CD4-positive, alpha-beta T cell treated with Interleukin-4 for 1 hour (primary cell): ENCODE measurements at places on chromosomes 16 and 17.

DNA sequence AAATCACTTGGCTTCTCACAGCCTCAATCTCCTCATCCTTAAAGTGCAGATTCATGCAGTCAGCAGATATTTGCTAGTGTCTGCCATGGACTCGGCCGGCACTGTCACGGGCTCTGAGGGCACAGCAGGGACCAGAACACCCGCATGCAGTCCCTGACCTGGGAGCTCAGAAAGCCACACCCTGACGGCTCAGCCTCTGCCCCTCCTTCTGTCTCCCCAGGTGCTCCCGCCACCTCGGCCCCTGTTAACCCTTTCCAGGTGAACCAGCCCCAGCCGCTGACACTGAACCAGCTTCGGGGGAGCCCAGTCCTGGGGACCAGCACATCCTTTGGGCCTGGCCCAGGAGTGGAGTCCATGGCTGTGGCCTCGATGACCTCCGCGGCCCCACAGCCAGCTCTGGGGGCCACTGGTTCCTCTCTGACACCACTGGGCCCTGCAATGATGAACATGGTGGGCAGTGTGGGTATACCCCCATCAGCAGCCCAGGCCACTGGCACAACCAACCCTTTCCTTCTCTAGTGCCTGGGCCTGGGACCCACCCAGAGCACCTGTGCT lies 28.7 kb downstream of the B9D1 start:
- no peak for DNase-seq

GRCh38 chr17:17345294-17345597 lies 42.1 kb downstream of the NT5M start:
- DNase-seq: no peak

DNA sequence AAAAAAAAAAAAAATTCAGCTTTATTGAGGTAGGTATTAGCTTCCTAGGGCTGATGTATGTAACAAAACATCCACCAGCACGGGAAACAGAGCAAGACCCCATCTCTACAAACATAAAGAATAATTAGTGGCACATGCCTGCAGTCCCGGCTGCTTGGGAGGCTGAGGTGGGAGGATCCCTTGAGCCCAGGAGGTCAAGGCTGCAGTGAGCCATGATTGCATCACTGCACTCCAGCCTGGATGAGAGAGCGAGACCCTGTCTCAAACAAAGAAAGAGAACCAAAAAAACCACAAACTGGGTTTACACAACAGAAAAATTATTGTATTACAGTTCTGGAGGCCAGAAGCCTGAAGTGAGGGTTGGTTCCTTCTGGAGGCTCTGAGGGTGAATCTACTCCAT lies 4.0 kb upstream of the MMP25 start:
- no peak for DNase-seq

GRCh38 chr16:76276745-76277438 lies at the start of gene CNTNAP4:
Gene CNTNAP4 (plus strand): TSS chr16:76277401. CDS start chr16:76277663, 262 bp downstream.
- DNase-seq: no peak

DNA sequence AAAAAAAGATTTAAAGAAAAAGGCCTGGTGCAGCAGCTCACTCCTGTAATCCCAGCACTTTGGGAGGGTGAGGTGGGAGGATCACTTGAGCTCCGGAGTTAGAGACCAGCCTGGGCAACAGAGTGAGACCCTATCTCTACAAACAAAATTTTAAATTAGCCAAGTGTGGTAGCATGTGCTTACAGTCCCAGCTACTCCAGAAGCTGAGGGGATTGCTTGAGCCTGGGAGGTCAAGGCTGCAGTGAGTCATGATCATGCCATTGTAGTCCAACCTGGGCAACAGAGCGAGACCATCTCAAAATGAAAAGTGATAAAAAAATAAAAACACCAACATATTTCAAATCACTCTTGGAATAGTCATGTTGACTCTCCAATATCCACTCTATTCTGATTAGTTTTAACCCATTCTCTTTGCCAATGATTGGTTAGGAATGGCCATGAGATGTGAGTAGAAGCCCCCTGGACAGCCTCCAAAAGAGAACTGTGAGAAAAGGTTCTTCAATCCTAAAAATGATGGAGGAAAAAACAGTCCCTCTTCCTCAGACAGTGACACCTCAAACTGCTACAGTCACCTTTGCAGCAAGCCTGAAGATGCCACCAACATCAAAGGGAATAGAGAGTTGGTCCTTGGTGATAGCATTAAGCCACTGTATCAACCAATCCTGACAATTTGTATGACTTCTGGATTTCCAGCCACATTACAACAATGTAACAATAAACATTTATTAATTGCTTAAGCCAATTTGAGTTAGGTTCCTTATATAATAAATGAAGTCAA lies 2.9 kb upstream of the KANSL1 start:
- no peak for DNase-seq

DNA sequence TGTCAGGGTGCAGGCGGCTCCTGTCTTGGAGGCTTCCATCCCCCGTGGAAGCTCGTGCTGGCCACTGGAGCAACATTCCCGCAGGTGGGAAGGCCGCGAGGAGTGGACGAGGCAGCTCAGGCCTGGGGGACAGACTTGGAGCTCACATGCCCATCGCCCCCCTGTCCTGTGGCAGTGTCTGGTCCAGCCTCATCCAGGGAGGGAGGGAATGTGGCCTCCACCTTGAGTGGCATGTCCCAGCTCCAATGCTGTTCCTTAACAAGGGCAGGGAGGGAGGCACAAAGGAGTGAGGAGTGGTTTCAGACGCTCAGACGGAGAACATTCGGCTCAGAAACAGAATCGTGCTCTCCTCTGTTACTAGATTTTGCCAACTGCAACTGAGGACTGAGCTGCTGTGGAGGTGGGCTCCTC lies 159.4 kb upstream of the CHMP6 start:
- DNase-seq: no peak

DNA sequence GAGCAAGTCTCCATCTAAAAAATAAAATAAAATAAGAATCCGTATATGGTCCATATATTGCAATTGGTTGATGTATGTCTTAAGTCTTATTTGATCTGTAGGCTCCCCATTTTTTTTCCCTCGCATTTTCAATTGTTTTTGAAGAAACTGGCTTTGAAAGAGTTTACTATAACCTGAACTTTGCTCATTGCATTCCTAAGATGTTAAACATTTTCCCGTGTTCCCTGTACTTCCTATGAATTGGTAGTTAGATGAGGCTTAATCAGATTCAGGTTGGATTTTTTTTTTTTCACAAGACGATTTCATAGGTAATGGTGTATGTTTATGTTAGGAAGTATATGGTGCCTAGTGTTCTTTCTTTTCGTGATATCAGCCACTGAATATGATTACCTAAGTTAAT lies 3.3 kb downstream of the LRRC36 start:
- no peak for DNase-seq

DNA sequence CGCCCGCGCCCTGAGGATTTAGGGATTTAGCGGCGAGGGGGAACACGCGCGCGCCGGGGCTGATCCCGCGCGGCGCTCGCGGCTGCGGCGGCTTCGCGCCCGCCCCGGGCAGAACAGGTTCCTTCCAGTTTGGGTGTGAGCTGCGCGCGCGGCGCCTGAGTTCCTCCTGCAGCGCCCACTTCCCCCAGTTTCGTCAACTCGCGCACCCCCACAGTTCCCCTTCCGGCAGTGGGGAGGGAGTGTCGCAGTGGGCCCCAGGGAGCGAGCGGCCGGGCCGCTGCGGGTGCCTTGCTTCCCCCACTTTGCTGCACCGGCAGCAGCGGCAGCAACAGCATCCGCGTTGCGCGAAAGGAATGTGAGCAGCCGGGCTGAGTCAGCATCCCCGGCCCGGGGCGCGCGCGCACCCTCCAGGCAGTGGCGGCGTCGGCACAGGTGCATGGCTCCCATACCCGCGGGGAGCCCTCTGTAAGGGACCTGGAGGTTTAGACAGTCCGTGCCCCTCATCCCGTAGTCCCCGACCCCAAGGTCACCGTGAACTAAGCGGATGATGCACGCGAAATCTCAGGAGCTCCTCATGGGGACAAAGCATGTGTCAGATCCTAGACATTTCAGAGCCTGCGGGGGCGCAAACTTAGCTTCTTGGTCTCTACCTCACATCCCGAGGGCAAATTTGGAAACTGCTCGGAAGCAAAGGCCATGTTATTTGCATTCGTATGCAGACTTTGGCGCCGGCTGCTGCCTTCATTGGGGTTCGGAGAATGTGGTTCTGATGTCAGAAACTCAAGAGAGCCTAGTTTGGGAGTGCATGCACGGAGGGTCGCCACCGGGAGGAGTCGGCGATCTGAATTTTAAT lies 767 bp downstream of the ARSG start:
- peak; percentile 95 for DNase-seq

GRCh38 chr17:35912942-35913341 lies 17.6 kb downstream of the RDM1 start:
- no peak for DNase-seq

DNA sequence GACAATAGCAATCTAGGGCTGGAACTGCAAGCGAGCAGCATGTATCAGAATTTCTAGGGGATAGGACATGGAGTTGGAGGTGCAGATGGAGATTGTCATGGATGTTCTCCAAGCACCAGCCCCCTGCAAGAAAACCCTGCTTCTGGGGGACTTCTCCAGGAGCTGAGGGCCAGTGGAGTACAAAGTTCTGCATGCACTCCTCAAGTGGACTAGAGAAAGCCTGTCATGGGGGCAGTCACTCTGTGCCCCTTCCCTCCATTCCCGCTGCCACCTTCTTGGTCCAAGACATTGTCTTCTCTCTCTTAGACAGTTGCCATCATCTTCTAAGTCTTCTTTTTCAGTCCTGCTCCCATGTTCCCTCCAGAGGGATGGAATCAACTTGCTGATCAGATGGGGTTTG lies 87.9 kb downstream of the AIPL1 start:
- DNase-seq: no peak

DNA sequence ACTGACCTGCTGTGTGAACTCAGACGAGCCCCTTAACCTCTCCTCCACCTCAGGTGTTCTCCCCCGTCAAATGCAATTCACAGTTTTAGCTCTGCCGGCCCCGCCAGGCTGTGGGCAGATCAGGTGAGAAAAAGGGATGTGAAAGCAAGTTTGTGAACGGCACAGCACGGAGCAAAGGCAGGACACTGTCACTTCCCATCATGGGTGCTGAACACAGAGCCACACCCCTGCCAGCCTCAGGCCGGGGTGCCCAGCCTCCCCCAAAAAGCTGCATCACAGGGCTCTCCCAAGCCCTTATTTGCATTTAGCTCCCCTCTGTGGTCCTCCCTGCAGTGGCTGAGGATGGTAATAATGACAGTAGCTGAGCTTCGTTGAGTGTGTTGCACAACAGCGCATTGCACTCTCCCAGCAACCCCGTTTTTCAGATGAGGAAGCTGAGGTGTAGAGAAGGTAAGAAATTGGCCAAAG lies 88.8 kb upstream of the TNRC6C start:
- peak; percentile 87 for DNase-seq

DNA sequence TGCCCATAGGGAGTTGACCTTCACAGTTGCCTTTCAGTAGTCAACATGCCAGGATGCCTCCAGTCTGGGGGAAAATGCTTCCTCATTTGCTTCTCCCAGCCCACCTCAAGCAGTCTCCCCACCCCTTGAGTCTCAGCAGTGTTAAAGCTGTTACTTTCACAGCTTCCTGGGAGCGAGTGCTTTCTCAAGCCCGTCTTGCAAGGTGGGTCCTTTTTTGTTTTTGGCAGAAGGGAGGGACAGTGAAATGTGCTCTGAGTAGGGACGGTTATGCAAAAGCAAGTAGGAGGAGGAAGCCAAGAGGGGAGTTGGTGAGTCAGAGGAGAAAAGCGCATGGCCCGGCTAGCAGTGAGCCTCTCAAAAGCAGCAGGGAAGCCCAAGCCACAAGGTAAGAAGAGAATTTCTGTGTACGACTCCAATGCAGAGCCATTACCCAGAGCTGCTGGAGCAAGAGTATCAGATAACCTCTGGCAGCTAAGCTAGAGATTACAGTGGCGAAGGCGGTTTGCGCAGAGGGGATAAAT lies at the start of gene CHST4:
CHST4 (plus strand) TSS at position 316 of the 521 bp plus-strand sequence. CDS start 10,252 bp downstream, outside the sequence.
- no peak for DNase-seq

GRCh38 chr16:12677502-12677901 lies 126.2 kb downstream of the CPPED1 start:
- no peak for DNase-seq

DNA sequence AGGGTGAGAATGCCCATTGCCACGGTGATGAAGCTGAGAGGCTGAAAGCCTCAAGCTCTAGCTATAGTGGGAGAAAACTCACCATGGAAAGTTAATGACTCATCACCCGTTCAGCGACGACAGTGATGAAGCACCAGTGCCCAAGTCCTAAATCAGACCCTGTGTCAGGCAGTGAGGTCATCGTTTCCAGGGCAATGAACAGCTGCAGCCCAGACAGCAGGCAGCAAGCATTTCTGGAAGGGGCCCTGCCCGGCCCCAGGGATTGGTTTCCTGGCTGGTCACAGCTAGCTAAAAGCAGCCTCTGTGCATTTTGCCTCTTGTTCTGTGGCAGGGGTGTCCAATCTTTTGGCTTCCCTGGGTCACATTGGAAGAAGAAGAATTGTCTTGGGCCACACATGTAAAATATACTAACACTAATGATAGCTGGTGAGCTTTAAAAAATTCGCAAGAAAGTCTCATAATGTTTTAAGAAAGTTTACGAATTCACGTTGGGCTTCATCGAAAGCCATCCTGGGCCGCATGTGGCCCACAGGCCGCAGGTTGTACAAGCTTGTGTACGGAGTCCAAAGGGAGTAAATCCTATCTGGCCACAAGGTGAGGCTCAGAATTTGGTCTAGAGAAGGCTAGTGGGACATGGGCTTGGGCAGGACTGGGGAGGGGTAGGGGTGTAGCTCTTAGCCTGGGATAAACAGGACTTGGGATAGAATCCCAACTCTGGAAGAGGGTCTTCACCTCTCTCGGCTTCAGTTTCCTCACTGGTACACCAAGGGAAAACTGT lies 40.6 kb downstream of the MIS12 start:
- DNase-seq: no peak

GRCh38 chr16:48441863-48442279 lies 56.7 kb upstream of the SIAH1 start:
- DNase-seq: no peak

- DNase-seq: no peak
Measured at GRCh38 chr16:13958474-13958873, 38.5 kb downstream of the ERCC4 start.

GRCh38 chr16:59880611-59881010 lies 1146.5 kb upstream of the GOT2 start:
- DNase-seq: no peak

DNA sequence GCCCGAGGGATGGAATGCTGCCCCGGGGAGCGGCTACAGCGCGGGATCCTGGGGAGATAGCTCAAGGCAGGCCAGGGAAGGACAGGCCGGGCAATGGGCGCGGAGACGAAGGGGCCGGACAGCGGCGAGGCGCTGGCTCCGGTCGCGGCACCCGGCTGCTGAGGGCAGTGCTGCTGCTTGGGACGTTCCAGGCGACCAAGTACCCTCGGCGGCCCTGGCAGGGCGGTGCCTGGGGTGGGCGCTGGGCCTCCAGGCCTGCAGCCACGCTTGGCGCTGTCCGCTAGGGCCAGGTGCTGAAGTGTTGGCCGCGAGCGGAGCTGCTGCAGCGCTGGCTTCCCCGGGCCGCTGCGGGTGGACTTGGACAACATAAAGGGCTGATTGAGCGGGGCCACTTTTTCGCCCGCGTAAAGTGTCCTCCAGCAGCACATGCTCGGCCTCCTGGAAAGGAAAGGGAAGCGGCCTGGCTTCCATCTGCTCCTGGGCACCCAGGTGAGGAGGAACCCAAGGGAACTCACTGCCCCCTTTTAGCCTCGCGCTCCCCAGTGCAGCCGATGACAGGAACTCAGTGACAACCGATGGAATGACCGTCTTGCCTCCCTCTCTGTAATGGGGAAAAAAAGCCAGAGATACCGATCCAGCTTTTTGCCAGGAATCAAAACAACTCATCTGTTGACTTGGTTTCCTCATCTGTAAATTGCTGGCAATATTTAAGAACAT lies 23.7 kb downstream of the CLEC3A start:
- DNase-seq: no peak

GRCh38 chr17:49190932-49191331 lies 19.4 kb downstream of the GNGT2 start:
- DNase-seq: no peak
